ENCODE measurements at places on chromosomes 16 and 17.

- no peak for DNase-seq
These were observed 2.9 kb upstream of the NPIPB15 start for GRCh38 chr16:74372953-74373846.

DNA sequence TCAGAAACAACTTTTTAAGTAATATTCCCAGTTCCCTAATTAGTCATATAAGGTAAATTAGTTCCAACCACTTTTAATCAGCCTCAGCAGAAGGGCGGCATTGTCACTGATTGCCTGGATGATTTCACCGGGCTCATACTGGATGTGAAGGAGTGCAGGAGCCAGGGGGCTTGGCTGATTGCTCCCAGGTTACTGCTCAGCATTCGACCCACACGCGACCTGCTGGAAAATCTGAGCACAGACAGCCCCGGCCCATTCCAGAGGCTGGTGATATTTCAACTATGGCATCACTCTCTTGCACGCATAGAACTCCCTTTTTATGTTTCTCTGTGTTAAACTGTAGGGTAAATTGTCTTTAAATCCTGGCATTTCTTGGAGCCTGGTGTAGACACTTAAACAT is 34.2 kb downstream of the CPPED1 start:
- DNase-seq: peak; percentile 31

DNA sequence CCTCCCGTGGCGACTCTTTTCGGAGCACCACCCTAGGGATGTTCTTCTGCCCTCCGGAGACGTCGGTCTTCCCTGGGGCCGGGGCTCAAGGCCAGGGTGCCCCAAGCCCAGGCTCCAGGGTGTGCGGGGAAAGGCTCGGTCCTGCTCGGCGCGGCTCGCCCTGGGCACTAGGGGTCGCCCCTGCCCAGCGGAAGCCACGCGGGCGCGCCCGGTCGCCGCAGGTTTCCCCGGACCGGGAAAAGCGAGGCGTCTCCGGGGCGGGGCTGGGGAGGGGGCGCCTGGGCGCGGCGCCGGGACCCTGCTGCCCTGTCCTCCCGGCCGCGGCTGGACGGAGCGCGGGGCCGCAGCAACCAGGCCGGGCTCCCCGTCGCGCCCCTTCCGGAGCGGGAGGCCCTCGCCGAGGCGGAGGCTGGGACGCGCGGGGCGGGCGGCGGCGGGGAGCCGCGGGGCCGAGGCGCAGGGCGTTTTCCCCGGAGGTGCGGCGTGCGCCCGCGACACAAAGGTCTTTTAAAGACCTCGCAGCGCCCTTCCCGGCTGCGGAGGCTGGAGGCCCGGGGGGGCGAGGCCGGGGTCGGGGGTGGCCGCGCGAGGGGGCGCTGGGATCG is 76.4 kb downstream of the MRC2 start:
- DNase-seq: peak; percentile 63

DNA sequence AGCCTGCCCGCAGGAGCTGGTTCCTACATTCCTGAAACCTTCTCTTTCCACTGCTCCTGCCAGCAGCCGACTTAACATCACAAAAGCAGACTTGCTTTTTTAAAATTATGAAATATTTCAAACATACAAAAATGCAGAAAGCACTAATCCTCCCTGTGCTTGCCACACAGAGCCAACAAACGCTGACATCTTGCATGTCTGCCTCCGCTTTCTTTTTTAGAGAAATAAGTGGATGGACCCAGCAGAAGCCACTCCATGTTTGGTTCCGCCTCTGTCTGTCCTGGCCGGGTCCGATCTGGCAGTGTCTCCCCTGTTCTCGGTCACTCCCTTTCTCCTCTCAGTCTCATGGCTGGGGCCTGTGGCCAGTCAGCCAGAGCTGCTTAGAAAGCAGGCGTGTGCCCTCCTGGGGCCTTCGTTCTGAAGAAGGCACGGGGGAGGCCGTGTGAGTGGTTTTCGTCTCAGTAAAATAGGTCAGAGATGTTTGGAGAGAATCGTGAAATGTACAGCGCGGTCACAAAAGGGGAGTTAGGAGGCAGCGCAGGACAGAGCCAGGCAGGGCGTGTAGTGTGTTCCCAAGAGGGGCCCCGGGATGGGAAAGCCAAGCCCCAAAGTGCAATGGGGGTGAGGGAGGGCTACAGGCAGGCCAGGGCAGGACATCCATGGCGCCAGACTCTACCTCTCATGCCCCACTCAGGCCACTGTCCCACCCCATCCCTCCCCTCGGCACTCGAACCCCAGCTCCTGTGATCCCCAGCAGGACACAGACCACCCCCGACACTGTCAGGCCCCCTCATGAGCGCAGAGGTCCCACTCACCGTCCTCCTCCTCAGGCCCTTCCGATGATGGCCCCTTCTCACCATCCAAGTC is 23.2 kb downstream of the MXRA7 start:
- DNase-seq: peak; percentile 33

GRCh38 chr16:17348042-17348783 is 122.5 kb downstream of the XYLT1 start:
- DNase-seq: no peak

DNA sequence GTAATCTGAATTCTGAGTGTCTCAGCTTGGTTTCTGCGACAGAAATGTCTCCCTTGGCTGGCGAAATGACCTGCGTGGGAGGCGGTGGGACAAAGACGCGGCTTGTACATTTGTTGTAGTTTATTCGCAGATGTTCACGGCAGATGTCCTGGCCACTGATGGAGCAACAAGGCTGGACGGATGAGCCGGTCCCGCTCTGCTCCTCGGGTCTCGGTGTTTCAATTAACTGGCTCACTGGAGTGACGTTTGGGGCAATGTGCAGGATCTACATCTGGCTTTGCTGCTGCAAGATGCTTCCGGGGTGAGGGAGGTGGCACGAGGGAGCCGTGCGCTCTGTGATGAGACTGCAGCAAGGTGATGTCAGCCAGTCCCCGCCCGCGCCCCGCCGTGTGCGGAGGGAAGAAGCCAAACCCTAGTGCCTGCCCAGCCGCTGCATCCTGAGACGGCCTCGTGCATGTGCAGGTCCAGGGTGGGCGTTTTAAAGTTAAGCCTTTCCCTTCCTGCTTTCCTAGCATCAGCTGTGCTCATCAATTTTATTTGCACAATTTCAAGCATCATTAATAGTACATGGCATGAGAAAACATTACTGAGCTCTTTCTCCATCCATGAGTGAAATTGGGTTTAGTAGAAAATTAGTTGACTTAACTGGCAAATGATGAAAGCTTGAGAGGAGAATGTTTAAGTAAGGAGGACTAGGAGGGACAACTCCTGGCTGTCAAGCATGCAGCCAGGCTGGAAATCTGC is 44.4 kb downstream of the MGAT5B start:
- no peak for DNase-seq

GRCh38 chr17:19238167-19238505 is 970 bp downstream of the EPN2 start:
- no peak for DNase-seq

GRCh38 chr16:56783344-56783743 is 53.4 kb downstream of the NUP93 start:
- DNase-seq: no peak

GRCh38 chr16:84321932-84322331 is 27.3 kb downstream of the WFDC1 start:
- DNase-seq: no peak

DNA sequence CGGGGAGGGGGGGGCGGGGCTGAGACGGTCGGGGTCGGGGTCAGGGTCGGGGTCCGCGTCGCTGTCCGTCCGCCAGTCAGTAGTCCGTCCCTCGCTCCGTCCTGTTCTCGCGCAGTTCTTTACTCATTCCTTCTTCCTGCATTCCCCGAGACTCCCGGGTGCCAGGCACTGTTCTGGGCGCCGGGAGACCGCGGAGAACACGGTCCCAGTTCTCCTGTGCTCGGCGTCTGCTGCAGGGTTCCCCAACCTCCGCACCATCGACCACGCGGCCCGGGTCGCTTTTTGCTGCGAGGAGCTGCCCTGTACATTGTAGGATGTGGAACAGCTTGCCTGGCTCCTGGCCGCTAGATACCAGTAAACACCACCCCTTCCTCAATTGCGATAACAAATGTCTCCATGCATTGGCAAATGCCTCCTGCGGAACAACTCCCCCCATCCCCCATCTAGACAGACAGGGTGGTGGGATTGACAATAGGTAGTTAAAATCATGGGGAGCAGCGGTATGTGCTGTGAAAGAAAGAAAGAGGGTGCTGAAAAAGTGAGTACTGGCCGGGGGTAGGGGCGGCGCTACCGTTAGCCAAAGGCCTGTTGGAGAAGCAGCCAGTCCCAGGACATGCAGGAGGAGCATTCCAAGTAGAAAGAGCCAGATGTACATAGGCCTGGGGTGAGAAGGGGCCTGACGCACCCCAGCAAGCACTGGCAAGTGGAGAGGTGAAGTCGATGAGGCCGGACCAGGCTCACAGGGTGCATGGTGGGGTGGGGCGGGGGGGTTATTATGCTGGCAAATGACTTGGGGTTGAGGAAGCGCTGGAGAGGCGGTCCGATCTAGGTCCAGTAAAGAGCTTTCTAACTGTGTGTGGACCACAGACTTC is 631 bp downstream of the TRAF7 start:
- no peak for DNase-seq

DNA sequence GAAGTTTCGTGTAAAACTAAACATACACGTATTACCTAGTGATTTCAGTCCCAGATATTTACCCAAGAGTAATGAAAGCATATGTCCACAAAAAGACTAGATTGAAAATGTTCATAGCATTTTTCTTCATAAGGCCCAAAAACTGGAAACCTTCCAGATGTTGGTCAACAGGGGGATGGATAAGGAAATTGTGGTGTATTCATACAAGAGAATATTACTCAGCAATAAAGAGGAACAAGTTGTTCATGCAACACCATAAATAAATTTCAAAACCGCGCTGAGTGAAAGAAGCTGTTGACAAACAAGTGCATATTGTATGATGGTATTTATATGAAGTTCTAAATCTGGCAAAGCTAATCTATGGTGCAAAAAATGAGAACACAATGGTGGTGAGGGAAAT is 54.1 kb upstream of the NFAT5 start:
- DNase-seq: no peak

DNA sequence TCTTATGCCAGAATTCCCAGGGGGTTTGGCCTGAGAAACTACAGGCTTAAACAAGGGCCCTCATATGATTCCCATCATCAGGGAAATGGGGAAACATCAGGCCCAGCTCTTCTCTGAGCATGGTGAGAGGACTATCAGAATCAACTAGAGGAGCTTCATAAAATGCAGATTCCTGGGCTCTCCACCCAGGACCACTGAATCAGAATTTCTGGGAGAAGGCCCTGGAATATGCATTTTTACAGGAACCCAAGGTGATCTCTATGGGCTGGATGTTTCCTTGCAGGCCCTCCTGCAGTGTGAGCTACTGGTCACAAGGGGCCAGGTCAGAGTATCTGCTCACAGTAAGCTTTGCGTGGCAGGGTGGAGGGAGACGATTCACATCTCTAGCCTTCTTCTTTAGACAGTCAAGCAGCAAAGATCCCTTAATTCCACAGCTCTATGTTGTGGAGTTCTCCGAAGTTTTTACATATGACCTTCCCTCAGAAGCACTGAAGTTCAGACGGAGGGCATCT is 38.8 kb upstream of the HOXB13 start:
- no peak for DNase-seq

- no peak for DNase-seq
These were observed 34.8 kb downstream of the IRX5 start for GRCh38 chr16:54965464-54965863.

GRCh38 chr17:57684711-57685498 is 60.2 kb downstream of the CCDC182 start:
- DNase-seq: no peak

- peak; percentile 6 for DNase-seq
These were observed 150.7 kb downstream of the SOCS1 start for GRCh38 chr16:11105038-11105903.

- no peak for DNase-seq
These were observed 27.2 kb upstream of the SHISA9 start for GRCh38 chr16:12874186-12874585.

- DNase-seq: peak; percentile 28
These were observed 1.0 kb downstream of the RSPRY1 start for GRCh38 chr16:57186872-57187854.

- no peak for DNase-seq
These were observed 1.2 kb downstream of the ASGR1 start for GRCh38 chr17:7177954-7178477.

DNA sequence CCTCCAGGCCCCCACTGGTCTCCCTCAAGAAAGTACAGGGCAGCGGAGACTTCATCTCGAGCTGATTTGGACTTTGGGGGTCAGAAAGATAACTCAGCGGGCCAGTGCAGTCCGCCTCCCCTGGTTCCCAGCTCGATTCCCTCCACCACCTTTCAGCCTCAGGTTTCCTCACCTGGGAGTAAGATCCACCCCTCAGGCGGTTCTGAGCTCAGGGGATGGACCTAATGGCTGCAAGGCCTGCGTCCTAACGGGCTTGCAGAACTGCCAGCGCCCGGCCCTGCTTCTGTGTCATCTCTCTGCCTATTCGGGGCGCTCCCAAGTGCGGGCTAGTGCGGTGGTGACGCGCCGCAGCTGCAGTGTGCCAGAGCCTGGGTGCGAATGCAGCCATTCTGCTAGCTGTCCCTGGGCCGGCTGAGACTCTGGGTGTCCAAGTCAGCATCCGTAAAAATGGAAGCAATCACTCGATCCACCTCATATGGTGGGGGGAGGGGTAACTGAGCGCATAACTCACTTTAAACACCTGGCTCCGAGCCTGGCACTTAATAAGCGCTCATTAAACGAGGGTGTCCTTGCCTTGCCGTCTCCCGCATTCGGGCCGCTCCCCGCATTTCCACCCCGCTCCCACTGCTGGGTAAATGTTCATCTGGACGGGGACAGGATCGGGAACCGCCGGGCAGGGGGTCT is 129.6 kb upstream of the LHX1 start:
- DNase-seq: no peak

DNA sequence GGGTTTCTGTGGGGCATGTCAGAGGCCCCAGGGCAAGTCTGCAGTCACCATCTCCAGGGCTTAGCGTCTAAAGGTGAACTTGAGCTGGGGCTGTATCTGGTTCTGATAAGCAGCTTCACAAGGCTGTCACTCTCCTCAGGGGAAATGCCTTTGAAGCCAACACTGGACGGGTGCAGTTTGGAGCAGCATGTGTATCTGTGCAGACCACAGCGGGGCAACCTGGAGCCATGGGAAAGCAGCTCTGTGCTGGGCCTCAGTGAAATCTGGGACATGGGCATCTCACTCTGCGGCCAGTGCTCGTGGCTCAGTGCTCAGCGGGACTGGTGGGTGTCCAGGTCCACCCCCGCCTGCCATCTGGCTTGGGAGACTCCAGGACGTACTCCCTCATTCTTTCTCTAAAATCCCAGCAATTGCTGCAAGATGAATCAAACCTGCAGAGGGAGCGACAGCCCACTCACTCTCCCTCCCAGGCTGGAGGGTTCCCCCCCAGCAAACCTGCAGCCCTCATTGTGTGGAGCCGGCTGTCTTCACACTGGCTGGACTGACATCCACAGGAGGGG is 63.5 kb downstream of the PRMT7 start:
- no peak for DNase-seq

Data from globus pallidus (tissue), 1 donor.